Memory B cell (primary cell): ENCODE measurements at places on chromosomes 5 and 9.

DNA sequence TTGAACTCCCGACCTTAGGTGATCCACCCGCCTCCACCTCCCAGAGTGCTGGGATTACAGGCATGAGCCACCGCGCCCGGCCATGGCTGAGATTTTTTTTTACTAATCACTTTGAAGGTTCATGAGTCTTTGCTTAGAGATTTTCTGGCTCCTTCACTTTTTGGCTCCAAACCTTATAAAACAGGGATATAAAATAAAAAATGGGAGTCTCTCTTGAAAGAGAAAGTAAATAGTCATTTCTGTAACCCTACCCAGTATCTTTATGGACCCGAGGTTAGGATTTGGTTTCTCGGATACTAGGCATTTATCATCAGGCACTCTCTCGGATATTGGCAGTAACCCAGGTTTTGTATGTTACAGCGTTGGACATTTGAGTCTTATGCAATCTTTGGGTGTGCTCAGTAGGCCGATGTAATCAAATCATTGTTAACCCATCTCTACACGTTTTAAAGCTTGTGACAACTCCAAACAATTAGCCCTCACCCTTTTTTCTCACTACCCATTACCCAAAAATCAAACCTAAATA, 25.3 kb downstream of the STXBP1 start:
- DNase-seq = no peak

DNA sequence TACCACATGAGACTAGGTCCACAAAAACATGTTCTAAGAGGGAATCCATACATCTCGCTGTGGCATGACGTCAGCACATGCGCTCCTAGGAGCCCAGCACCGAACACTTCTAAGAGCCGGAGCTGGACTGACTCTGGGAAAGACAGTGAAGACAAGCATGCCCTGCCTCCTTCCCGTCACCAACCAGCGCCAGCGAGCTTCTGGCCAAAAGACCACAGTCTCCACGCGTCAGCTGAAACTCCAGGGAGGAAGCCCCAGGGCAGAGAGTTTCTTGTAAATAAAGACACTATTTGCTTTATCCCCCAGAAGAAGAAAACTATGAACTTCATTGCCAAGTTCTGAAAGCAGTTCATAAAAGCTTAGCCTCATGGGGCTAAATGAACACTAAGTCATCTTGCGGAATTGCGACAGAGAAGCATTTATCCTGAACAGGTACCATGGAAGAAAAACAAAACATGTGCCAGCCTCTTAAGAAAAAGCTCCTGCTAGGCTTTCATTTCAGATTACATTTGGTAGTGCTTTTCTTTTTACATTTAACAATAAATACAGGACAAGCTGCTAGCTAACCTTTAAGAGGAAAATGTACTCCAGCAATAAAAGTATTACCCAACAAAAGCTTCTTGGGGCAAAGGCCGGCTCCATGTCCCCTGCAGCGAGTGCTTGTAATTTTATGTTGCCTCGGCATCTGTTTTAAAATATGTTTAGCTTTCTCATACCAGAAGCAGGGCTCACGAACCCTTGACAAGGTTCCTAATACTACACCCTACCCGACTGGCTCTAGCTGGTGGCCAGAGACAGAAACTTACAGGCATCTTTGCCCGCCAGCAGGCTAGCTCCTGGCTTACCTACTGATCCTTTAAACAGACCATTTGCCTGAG, 96.5 kb downstream of the PRRT1B start:
- DNase-seq = no peak

- DNase-seq = no peak
These were observed 218.2 kb downstream of the SLCO4C1 start for GRCh38 chr5:102077920-102078319.

DNA sequence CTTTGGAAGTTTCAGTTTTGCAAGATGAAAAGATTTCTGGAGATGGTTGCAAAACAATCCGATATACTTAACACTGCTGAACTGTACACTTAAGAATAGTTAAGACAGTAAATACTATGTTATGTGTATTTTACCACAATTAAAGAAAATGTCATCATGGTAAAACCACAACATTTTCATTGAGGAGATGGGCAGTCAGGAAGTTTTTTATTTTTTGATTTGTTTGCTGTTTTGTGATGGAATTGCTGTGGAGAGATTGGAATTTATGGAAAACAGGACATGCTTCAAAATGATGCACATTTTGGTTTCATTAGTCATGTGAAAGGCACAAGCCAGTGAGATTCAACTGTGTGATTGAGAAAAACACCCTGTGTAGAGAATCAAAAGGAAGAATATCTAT, 90.5 kb upstream of the AGXT2 start:
- DNase-seq = no peak

- no peak for DNase-seq
These were observed 95.4 kb downstream of the TLE4 start for GRCh38 chr9:79667120-79667519.

DNA sequence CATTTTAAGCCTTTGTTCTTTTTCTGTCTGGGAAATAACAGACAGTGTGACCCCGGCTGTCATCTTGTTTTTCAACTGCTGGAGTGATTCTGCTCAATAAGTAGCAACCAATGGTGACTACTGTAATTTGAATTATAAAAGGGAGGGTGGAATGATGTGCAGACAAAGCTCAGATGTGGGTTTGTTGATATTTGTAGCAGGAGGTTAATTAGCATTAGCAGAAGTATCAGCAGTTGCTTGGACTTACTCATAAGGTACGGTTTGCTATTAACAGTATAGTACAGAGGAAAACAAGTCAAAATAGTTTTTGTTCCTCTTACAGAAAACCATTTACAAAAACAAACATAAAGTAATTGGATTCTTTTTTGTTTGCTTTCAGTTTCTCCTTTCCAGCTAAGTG, 140.4 kb downstream of the TUSC1 start:
- DNase-seq = no peak

GRCh38 chr9:129522351-129522750, 98.5 kb downstream of the C9orf50 start:
- DNase-seq = no peak

- DNase-seq = no peak
These were observed 179.0 kb downstream of the ROR2 start for GRCh38 chr9:91771027-91771426.

- no peak for DNase-seq
These were observed 4.1 kb upstream of the SMU1 start for GRCh38 chr9:33080534-33080933.

DNA sequence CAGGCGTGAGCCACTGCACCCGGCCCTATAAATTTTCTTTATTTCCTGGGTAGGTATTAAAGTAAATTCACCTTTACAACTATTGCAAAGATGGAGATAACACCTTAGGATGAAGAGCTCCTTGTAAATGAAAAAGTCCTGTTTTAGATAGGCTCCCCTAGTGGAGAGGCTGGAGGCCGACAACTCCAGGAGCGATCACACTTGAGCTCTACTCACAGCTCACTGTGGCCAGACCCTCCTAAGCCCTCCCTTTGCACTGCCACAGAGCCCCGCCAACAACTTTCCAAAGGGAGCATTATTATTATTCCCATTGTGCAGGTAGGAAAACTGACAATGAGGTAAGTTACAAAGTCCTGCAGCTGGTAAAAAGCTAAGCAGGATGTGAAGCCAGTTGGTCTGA, 139.1 kb upstream of the ERCC6L2 start:
- no peak for DNase-seq

DNA sequence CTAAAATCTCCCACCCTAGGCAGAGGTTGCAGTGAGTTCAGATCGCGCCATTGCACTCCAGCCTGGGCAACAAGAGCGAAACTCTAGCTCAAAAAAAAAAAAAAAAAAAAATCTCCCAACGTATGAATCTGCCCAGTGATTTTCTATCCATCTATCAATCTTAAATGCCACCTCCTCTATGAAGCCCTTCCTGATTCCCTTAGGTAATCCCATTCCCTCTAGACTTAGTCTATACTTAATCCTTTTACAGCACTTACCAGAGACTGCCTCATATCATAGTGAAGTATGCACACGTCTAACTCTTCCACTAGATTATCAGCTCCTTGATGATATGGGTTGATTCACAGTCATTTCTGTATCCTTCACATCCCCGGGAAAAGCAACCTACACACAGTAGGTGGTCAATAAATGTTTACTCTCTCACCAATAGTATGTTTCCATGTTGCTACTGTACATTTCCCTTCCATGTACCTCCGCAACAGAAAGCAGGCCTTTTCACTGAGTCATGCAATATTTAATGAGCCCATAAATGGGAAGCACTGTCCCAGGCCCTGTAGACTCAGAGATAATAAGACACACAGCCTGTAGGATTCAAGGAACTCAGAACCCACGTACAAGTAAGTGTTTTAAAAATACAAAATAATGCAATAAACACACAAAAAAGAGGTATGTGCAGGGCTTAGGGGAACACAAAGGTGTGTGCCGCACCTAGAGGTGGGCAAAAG, 1.2 kb downstream of the DROSHA start:
- no peak for DNase-seq

DNA sequence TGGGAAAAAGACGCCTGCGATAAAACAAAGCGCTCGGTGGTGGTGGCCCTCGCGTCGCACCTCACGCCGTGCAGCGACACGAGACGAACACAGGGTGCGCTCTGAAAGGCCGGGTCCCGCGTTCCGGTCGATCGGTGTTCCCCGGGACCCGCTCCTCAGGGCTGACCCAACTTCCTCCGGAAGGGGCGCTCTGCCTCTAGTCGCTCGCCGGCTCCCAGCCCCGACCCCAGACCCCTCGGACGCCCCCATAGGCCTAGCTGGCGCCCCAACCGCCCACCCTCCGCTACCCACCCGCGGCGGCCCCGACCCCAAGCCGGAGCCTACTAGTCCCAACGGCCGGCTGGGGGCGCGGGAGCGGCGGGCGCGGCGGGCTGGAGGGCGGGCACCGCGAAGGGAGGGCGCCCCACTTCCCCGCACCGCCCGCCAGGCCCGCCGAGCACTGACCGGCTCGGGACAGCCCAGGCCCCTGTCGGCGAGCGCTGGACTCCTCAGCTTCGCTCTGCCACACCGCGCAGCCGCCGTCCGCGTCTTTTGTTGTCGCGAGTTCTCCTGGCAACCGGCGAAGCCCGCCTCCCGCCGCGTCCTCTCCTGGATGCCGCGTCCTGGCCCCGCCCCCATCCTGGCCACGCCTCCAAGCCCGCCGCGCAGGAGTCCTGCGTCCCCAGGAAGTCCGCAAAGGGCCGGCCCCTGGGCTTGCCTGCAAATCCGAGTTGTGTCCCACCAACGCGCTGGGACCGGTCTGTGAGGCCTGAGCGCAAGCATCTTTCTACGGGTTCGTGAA, at the start of gene KIF27:
Gene KIF27 (minus strand): TSS at position 506 of the 781 bp plus-strand sequence. CDS start 5,841 bp downstream, outside the sequence.
- peak; percentile 96 for DNase-seq

DNA sequence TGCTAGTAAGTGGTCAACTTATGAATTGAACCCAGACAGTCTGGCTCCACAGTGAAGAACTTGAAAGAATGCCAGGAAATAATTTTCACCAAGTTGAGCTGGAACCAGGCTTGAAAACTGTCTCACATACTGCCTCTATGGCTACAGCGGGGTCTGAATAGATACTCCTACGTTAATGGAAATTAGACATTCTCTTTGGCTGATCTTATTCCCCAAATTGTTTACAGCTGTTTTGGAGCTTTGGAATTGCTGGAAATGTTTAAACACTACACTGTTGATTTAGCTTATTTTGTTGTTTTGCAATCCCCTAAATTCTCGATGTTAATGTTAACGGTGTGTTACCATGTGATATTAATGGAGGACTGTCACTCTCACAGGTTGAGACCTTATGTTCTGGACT, 146.4 kb downstream of the FBXL7 start:
- DNase-seq = no peak

DNA sequence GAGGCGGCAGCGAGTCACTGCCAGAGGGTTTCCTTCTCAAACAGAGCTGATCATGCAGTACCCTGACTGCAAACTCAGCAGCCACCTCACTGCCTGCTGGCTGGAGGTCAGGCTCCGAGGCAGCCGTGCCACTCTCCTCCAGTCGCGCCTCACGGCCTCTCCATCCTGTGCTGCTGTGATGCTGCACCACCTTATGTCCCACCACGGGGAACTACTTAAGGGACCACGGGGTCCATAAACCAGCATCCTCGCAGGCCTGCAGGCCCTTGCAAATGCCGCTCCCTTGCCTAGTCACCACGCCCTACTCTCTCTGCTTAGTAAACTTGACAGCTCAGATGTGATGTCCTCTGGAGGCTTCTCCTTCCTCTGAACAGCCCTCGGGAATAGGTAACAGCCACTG, 99.2 kb downstream of the CRB2 start:
- no peak for DNase-seq

DNA sequence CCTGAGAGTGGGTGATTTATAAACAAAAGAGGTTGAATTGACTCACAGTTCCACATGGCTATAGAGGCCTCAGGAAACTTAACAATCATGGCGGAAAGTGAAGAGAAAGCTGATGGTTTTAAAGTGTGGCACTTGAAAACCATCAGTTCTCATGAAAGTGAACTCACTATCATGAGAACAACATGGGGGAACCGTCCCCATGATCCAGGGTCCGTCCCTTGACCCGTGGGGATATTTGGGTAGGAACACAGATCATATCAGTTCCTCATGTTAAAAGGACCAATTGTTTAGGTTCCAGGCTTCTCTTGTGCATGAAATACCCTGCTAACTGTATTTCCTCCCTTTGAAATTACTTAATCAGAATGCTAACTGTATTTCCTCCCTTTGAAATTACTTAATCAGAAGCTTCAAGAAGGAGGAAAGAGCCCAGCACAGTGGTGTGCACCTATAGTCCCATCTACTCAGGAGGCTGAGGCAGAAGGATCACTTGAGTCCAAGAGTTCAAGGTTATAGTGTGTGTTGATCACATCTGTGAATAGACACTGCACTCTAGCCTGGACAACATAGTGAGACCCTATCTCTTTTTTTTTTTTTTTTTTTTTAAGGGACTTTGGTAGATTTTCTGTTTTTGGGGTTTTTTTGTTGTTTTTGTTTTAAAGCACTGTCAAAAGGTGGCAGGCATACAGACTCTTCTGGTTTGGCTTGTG, 24.8 kb downstream of the TTC1 start:
- no peak for DNase-seq

DNA sequence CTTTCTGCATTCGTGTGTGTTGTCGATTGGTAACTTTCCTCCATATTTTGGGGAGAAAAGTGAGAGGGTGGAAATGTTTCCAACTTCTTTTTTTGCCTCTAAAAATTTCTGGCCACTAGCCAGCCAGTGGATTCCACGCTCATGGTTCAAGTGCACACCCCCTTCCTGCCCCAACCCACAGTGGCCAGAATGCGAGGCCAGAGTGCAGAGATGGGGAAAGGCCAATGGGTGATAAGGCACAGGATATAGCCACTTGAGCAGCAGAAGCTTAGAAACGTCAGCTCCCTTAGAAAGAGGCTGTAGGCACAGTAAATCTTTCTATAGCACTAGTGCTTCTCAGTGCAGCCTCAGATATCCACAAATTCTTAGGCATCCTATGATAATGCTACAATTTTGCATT, 75.8 kb upstream of the ADRB2 start:
- no peak for DNase-seq

- DNase-seq = no peak
These were observed 333.9 kb downstream of the DIRAS2 start for GRCh38 chr9:90308691-90309090.
